NCI-H187 (cell line): ENCODE measurements at places on chromosomes 5 and 9.

DNA sequence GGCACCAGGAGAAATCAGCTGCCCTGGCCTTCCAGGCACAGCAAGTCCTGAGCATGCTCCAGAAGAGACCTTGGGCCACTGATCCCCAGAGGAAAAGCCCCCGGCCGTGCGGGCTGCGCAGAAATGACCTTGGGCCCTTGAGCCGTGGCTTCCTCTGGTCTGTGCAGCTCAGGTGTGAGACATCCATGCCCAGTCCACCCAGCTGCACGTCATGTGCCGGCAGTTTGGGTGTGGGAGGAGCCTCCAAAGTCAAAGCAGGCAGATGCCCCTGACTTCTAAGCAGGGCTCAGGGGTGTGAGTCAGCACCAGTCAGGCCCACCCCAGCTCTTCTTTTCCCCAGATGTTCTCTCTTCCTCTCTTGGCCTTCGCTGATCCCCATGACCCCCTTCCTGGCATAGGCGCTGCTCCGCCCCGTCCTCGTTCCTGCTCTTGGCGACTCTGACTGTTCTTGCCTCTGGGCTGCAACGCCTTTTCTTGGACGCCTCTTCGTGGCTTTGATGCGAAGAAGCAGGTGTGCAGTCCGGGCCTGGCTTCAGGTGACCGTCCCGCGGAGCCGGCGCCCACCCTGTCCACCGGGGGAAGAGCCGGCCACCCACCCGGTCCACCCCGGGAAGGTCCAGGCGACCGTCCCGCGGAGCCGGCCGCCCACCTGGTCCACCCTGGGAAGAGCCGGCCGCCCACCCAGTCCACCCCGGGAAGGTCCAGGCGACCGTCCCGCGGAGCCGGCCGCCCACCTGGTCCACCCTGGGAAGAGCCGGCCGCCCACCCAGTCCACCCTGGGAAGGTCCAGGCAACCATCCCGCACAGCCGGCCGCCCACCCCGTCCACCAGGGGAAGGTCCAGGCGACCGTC lies 5.9 kb upstream of the QSOX2 start:
- DNase-seq, result no peak

DNA sequence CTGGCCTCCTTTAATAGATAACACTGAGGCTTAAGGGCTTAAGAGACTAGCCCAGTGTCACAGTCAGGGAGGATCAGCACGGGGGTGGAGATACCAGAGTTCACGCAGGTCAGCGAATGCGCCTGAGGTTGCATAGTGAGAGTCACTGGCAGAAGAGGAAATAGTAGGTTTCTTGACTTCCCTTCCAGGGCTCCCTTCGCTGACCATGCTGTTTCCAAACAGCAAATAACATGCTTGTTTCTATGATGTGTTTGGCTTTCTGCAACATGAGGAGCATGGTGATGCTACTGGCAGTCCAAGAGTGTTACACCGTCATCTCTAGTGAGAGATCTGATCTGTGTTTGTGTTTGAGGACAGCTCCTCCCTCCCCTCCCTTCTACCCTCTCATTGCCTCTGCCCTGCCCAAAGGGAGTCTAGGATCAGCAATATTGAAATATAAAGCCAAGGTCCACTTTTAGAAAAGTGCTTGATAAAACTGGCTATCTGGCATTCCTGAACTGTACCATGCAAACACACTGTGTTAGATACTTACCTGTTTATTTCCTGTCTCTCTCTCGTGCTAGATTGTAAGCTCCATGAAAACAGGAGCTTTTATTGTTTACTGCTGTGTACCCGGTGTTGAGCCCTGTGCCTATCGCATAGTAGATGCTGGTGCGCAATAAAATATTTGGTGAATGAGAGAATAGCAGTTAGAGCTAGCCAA lies 12.3 kb downstream of the TLE4 start:
- no peak for DNase-seq

- no peak for DNase-seq
These were observed 75.2 kb downstream of the LMNB1 start for GRCh38 chr5:126852091-126852571.

- DNase-seq, result peak; percentile 41
These were observed 142.7 kb upstream of the IER5L start for GRCh38 chr9:129320575-129321285.

- DNase-seq, result no peak
These were observed 344.8 kb upstream of the POU5F2 start for GRCh38 chr5:94086194-94086593.

DNA sequence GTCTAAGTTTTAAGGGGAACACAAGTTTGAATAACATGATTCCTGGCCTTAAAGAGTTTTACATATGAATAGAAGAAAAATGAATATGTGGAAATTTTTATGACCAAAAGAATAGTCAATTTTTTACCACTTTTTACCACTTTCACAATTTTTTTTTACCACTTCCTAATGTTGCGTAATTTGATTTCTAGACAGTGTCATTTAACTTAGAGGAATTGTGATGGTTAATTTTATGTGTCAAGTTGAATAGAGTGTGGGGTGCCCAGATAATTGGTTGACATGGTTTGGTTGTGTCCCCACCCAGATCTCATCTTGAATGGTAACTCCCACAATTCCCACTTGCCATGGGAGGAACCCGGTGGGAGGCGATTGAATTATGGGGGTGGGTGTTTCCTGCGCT lies 416.6 kb downstream of the KIF4B start:
- DNase-seq, result no peak

- DNase-seq, result no peak
These were observed 98.7 kb downstream of the C5orf15 start for GRCh38 chr5:133869519-133870335.

- DNase-seq, result no peak
These were observed 5.1 kb upstream of the TCOF1 start for GRCh38 chr5:150352244-150353031.

DNA sequence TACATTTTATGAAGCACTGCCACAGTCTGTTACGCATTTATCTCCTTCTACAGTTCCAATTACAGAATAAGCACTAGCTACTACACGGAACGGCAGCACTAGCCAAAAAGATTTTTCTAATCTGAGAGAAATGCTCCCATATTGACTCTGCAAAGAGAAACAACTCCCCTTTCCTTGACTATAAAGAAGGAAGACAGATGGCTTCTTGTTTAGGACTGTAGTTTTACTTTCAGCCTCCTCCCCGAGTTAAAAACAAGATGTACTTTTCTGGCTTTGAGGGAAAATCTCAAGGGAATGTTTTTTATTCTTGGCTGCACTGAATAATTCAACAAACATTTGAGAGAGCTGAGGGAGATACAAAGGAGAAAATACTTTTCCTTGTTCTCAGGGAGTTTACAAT lies 1.9 kb upstream of the SLC44A1 start:
- no peak for DNase-seq

DNA sequence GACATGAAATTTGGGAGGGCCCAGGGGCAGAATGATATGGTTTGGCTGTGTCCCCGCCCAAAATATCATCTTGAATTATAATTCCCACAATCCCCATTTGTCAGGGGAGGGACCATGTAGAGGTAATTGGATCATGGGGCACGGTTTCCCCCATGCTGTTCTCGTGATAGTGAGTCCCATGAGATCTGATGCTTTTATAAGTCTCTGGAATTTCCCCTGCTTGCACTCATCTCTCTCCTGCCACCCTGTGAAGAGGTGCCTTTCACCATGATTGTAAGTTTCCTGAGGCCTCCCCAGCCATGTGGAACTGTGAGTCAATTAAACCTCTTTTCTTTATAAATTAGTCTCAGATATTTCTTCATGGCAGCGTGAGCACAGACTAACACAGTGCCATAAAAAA lies 11.3 kb downstream of the FBXO10 start:
- no peak for DNase-seq

GRCh38 chr5:61293071-61293470 lies 39.0 kb upstream of the ZSWIM6 start:
- DNase-seq, result no peak

DNA sequence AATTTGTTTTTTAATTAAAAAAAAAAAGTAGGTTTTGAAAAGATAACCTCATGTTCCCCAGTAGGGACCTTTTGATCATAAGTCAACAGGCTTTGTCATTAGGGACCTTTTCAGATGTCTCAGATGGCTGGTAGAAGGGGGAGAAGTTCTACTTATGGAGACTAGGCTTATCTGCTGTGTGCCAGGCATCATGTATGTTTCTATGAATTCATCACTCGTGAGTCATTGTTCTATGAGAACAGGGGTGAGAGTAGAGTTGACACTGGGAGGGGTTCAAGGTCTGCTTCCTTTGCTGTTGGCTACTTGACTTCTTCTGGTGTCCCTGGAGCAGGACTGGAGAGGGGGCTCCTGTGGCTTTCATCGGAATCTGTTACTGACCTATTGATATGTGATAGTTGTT lies 138.8 kb downstream of the KDM4C start:
- no peak for DNase-seq

DNA sequence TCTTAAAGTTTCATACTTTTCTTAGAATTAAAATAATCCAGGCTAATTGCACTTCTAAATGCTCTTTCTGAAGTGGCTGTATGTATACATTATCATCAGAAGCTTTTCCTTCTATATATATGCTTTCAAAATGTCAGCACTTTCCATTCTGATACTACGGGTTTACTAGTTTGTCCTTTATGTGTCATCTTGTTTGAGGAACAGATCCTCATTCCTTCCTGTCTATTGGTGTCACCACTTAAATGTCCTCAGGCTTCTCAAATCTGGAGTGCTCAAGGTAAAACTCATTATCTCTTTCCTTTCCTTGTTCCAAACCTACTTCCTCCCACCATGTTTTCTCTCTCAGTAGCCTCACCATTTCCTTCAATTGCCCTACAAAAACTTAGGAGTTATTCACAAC lies 236.3 kb downstream of the CSNK1G3 start:
- no peak for DNase-seq

GRCh38 chr5:159324986-159325385 lies 5.3 kb downstream of the IL12B start:
- DNase-seq, result no peak

DNA sequence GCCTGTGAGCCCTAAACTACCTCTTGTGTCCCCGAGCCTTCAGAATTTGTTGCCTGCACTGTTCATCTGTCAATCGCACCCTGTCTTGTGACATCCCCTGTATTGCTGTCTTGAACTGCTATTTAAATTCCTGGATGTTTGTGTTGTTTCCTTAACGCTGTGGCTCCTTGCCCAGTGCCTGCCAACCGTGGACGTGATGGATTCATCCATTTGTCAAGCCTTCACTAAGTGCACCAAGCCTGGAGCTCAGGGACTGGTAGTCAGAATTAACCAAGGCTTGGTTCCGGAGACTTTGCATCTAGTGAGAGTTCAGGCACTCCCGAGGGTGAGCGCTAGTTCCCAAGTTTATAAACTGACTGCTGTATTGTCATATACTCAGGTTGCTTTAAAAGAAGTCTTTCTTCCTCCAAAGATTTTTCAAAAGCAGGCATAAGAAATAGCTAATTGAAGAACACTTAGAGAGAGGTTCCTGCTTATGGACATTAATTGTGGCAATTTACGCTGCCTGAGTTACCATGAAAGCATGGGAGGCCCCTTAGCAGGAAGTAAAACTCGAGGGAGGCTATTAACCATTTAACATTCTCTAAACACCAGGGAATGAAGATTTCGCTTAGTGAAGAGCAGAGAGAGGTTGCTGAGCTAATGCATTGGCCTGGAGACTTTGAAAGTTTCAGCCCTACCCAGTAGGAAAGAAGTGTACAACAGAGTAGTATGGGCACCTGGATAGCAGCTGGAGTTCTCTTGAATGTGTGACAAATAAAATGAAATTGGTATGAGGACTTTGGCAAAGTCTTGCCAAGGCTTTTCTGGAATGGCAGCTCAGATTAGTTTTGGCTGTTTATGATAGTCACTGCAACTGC lies 29.0 kb downstream of the RGS3 start:
- no peak for DNase-seq

- no peak for DNase-seq
These were observed 292.3 kb upstream of the CD180 start for GRCh38 chr5:67488885-67489284.

DNA sequence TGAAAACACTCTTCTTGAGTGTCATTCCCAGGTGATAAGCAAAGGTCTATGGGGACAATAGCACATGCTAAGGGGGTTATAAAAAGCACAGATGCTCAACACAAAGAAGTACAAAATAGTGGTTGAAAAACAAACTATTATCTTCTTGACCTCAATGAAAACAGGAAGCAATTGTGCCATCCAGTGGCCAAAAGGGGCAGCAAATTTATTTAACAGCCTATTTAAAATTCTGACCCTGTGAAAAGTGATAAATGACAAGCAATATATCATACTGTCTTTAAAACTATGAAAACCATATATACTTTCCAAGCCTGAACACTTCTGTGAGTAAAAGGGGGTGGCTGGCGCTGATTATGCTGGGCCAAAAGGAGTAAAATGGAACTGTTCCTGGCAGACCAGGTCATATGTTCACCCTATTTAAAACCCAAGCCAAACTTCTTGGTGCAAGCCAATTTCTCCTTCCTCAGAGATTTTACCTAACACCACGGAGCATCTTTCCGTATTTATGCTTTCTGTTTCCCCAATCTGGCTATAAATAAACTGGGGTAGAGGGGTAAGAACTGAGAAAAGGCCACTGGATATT lies 29.7 kb downstream of the TEX10 start:
- no peak for DNase-seq

- DNase-seq, result no peak
These were observed 715 bp downstream of the RC3H2 start for GRCh38 chr9:122904466-122904822.

DNA sequence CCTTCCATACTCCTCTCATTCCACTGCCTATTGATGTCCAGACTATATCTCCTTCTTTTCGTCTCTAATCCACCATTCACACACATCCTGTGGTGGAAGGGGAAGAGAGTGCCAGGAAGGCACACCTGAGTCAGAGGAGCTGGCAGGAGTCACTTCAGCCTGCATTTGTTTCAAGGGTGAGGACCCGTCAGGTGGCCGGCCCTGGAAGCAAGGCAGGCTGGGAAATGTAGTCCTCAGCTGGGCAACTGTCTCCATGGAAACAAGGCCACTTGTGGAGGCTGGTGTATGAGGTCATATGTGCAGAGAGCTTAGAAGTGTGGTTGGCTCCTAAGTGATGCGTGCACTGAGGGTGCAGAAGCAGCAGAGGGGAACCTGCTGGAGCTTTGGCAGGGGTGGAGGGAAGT lies 278.4 kb downstream of the NSG2 start:
- DNase-seq, result peak; percentile 82

GRCh38 chr5:5617024-5617423 lies 194.5 kb downstream of the ICE1 start:
- no peak for DNase-seq

GRCh38 chr9:71146511-71146910 lies 25.1 kb upstream of the TRPM3 start:
- no peak for DNase-seq

- DNase-seq, result no peak
These were observed 53.9 kb downstream of the ZNF474 start for GRCh38 chr5:122183098-122183787.

- no peak for DNase-seq
These were observed 69.3 kb upstream of the NIPAL4 start for GRCh38 chr5:157390551-157391297.
